D341Med (cell line): ENCODE measurements at places on chromosomes 11 and 22.

GRCh38 chr11:58513747-58514367 is 6.0 kb upstream of the OR5B21 start:
- peak; percentile 61 for DNase-seq

GRCh38 chr22:34129691-34130486 is 209.6 kb upstream of the LARGE1 start:
- DNase-seq = no peak

DNA sequence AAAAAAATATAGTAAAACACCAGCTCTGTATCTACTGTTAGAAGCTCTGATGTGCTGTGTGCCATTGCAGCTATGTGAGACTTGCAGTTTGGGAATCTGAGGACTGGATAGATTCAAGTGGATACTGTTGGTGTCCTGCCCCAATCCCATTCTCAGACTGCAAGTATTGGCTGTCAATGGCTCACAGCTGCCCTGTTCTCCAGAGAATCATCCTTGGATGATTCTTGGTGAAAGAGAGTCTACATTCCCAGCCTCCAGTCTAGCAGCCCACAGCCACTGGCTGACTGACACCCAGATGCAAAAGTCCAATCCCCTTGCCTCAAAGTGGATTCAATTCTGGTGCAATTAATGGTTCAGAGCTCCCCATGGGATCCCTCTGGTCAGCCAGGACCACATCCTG is 206.1 kb upstream of the MTNR1B start:
- no peak for DNase-seq

DNA sequence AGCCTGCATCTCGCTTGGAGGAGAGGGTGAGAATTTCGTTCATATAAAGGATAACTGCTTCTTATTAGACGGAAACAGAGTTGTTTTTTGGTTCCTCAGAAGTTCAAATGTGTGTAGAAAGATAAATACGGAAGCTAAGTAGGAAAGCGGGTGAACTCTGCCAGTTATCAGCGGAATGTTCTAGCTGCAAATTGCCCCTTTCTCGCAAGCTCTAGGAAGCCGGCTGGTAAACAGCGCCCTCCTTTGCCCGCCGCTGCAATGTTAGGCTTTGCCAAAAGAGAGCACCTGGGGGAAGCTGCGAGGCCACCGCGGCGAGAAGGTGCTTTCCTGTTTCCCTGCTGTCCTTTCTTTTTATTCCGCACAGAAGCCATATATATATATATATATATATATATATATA is 67.0 kb downstream of the IGLL5 start:
- peak; percentile 62 for DNase-seq

DNA sequence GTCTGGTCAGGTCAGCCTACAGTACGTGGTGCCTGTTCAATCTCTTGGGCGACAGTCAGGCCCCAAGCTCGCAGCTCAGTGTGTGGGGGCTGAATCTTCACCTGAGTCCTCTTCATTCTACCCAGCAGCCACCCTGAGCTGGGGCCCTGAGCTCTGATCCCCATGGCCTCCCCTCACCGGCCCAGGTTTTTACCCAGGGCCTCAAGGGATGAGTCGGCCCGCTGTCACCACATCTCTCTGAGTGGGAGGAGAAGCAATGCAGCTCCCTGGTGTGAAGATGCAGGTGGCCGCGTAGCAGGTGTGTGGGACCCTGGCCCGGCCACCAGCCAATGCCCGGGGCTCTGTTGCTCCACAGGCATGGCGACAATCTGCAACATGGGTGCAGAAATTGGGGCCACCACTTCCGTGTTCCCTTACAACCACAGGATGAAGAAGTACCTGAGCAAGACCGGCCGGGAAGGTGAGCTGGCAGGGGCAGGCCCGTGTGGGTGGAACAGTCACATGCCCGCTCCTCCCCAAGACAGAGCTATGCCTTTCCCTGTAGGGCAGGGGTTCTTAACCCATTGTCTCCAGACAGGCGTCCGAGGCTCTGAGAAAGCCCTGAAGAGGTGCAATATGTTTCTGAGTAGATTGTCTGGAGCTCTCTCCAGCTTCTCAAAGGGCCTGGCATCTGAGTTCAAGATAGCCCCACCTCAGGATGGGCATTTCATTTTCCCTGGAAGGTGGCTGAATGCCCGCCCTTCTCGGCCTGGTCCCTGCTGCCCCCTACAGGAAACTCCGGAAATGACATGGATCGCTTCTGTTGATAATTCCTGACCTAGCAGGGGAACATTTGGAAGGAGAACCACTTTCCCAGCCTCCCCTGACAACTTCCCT is 26.9 kb downstream of the POLR3H start:
- DNase-seq = peak; percentile 85

GRCh38 chr22:25760848-25761595 is 19.0 kb downstream of the MYO18B start:
- DNase-seq = no peak

DNA sequence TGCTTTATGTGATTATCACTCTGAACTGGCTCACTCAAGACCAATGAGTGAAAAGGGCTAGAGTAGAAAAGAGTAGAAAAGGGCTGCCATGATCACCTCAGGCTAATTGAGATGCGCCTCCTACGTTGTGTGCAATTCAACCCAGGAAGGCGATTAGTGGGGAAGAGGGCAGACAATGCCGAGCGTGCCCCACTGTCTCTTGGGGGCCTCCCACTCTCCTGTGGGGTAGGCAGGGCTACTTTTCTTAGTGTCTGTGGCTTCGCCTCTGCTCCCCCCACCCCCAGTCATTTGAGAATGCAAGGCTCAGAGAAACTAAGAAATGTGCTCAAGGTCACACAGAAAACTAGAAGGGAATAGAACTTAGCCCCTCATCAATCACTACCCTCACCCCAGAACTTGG is 57.7 kb upstream of the RASD2 start:
- no peak for DNase-seq

GRCh38 chr11:130003717-130004001 is 1.0 kb upstream of the PRDM10 start:
- no peak for DNase-seq

DNA sequence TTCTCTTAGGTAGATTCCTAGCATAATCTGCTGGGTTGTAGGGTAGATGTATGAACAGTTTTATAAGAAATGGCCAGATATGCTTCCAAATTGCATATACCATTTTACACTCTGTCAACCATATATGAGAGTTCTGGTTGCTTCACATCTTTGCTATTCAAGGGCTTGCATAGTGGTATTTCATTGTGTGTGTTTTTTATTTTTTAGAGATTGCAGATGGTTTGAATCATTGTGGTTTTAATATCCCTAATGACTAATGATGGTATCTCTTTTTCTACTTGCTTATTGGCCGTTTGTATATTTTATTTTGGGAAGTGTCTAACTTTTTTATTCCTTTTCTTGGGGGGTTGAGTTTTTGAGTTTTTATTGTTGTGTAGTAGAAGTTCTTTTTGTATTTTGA is 26.9 kb downstream of the RNF214 start:
- DNase-seq = no peak

GRCh38 chr11:7593481-7593880 is 79.7 kb downstream of the PPFIBP2 start:
- peak; percentile 51 for DNase-seq

DNA sequence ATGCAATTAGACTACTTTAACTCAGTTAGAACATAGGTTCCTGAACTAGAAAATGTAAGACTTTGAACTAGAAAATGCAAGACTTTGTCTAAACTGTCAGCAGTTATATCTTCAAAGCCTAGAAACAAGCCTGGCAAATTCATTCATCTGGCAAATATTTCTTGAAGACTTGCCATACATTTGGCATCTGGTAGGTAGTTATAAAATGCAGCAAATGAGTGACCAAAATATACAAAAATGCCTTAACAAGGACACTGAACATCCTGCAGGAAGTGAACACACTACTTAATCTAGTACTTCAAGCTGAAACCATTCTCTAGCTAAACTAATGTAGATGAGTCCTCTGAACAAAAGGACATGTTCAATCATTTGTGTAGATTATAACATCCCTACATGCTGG is 84.7 kb upstream of the SCUBE2 start:
- no peak for DNase-seq

DNA sequence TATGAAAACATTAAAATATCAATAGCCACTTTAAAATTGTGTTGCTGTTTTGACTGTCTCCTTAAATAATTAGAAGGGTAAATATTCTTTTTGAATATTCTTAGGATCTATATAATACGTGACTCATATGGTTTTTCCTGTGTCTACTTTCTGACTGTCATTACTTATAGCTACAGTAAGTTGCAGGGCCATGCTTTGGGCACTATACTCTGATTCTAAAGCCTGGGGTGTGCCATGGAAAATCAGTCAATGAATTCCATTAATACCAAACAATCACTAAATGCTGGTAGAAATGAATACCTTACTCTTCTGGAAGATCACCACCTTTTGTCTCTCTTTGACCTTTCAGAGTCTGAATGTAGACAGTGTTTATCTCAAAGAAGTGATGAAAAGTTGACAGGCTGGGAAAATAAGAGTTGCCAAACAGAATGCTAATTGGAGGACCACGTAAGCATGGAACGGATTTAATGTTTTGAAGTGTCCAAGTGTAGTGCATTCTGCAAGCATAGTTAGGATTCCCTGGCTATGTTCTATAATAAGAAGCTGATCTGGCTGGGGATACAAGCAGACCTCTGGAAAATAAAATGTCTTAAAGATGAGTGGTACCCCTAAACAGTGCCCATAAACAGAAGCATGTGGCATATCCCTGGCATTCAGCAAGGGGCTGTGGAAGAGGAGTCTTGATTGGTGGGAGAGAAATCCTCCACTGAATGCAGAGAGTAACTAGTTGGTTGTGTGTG is 16.8 kb downstream of the LUZP2 start:
- no peak for DNase-seq

DNA sequence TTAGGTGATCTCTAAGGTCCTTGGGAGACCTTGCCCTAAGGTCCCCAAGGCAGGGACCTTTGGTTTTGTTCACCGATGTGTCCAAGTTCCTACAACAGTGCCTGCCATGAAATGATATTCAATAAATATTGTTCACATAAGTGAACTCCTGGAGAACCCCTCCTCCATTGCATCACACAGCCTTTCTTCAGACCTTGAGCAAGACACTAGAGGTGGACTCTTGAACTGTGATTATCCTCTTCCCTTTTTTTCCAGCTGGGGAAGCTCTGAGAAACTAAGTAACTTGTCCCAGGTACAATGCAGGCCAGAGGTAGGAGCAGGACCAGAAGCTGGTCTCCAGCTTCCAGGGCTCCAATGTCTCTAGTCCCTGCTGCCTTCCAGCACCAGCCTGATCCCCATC is 76.6 kb upstream of the LMO1 start:
- DNase-seq = no peak

GRCh38 chr11:35010654-35011053 is 94.2 kb downstream of the PDHX start:
- no peak for DNase-seq

DNA sequence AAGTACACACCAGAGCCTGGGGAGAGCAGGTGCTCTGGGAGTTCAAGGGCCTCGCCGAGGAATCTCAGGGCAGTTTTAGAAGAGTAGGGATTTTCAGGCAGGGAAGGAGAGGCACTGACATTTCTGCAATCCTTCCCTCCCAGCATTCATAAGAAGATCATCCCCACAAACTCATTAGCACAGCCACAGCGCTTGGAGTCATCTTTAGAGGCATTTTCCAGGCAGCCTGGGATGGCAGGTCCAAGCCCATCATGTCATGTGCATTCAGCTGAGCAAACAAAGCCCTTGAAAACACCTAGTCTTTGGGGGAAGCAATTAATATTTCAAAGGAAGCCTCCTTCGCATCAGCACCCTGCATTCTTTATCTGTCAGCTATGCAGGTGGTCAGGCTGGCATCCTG is 43.8 kb downstream of the MAP6 start:
- no peak for DNase-seq

DNA sequence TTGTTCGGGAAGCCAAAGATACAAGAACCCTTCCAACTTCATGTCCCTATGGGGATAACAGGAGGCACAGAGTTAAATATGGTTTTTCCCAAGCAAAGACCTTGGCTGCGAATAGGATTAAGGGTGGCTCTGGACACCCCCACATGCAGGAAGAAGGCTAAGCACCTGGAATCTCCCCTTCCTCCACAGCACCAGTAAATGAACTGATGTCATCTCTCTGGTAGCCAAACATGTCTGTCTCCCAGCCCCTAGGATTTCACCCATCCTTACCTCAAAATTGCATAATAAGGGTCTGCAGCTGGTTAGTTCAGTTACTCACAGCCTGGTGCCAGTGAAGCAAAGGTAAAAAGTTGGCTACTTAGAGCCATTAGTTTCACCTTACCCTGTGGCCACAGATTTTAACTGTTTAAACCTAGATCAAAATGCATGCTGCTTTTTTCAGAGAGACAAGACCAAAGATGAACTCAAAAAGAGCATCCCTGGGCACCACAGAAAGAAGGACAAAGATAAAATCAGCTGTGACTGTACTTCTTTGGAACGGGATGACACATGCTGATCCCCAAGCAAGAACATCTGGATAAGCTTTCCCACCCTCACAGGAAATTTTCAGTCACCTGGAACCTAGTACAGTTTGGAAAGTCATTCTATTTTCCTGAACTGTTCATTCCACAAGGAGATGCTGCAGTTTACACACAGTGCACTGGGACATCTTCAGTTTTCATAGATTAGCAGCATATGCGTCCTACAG is 77.2 kb upstream of the AKIP1 start:
- DNase-seq = no peak

- DNase-seq = no peak
Measured at GRCh38 chr22:29071261-29072045, 1.4 kb upstream of the KREMEN1 start.

GRCh38 chr11:86143087-86144030 is 74.5 kb upstream of the PICALM start:
- no peak for DNase-seq

DNA sequence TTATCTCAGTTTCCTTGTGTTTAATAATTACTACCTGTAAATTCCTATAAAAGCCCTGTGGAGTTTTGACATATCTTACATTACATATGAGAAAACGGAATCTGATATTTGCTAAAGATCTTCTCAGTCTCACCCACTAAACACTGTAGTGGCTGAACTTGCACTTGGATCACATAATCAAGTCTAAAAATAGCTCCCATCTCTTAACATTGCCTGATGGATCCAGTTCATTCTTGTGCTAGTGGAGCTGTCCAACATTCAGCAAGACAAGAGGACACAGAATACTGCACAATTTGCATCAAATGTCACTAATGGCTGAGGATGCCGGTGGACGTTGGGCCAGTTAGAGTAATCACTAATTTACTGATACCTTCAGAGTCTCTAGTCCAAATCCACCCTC is 569.9 kb upstream of the ANO5 start:
- no peak for DNase-seq

GRCh38 chr22:36440429-36441002 is 40.9 kb downstream of the TXN2 start:
- DNase-seq = no peak

DNA sequence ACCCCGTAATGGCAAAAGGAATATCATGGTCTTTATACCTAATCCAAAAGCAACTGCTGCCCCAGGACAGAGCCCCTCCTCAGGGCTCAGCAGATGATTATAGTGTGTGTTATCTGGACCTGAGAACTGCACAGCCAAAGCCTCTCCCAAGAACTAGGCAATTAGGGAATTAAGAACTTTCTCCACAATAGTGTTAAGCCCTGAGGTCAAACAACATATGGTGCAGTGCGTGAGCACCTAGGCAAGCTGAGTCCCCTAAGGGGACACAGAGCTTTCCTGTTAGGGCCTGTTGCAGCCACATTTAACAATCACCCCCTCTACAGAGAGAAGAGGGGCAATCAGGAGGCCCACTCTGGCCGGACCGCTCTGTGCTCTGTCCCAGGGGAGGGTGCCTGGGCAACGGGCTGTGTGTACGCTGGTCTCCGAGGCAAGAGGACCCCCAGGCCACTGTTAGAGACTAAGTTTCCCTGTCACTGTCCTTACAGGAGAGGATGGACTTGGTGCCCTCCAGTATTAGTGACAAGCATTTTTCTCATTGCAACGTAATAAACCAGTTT is 1.4 kb upstream of the KCNJ5 start:
- no peak for DNase-seq

GRCh38 chr11:134474070-134474860 is 62.2 kb upstream of the B3GAT1 start:
- no peak for DNase-seq

GRCh38 chr11:131389582-131389981 is 19.2 kb downstream of the NTM start:
- DNase-seq = no peak
